Urothelium cell line (cell line): ENCODE measurements at places on chromosomes 16 and 17.

DNA sequence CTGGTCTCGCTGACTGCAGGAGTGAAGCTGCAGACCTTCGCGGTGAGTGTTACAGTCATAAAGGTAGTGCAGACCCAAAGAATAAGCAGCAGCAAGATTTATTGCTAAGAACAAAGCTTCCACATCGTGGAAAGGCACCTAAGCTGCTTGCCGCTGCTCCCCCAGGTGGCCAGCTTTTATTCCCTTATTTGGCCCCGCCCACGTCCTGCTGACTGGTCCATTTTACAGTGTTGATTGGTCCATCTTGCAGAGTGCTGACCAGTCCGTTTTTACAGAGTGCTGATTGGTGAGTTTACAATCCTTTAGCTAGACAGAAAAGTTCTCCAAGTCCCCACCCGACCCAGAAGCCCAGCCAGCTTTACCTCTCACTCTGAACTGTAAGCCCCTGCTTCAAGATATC is 227.8 kb downstream of the ABCC12 start:
- DNase-seq, result no peak

- peak; percentile 4 for DNase-seq
Measured at GRCh38 chr16:24980077-24980793, 34.9 kb downstream of the ARHGAP17 start.

GRCh38 chr16:22675745-22676540 is 138.0 kb upstream of the HS3ST2 start:
- no peak for DNase-seq

- DNase-seq, result no peak
Measured at GRCh38 chr16:10253409-10253808, 71.2 kb upstream of the GRIN2A start.

DNA sequence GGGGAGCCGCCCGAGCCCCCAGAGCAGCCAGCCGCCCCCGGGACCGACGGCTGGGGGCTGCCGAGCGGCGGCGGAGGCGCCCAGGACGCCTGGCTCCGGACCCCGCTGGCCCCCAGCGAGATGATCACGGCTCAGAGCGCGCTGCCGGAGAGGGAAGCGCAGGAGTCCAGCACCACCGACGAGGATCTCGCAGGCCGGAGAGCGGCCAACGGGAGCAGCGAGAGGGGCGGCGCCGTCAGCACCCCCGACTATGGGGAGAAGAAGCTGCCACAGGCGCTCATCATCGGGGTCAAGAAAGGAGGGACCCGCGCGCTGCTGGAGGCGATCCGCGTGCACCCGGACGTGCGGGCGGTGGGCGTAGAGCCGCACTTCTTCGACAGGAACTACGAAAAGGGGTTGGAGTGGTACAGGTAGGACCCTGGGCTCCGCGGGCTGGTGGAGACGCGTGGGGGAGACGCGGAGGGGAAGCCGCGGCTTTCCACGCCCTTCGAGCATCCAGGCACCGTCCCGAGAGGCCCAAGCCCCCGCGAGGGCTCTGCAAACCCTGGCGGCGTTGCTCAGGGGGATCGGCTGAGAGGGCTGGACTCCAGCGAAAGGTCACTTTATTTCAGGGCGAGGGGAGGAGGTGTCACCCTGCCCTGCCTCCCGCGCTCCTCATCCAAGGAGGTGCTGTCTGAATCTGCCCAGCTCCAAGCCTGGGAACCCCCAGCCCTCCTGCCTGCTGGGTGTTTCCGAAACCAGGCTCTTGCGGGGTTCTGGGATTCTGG is 1.2 kb downstream of the HS3ST4 start:
- DNase-seq, result no peak

- no peak for DNase-seq
Measured at GRCh38 chr16:27242868-27243590, 25.5 kb downstream of the NSMCE1 start.

DNA sequence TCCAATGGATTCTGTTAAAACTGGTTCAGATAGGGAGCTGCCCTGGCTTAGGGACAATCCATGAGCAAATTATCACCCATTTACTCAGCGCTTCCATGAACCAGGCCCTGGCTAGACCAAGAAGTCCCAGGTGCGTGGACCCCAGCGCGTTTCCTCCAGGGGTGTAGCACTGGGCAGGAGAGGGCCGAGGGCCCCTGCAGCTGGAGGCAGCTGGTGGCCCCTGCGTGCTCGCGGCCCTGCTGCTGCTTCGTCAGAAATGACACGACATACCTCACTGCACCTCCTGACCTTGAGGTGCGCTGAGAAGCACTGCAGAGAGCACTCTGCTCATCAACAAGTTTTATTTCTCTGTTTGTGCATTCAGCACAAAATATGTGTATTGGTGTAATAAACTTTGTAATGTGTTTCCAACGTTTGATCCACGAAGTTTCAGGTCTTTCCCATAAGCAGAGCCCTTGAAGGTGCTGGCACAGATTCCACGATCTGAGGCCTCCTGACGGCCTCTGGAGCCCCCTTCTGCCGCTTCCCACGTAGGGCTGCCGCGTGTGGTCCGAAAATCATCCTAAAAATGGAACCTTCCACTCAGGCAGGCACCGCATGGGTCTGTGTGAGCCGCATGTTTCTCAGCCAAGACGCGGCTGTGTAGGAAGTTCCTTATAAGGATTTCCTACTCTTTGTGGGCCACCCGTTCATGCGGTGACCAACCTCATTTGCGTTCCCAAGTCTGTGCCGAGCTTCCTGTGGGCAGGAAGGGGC is 50.8 kb upstream of the ZCCHC14 start:
- no peak for DNase-seq

- DNase-seq, result no peak
Measured at GRCh38 chr17:42380935-42381334, 7.3 kb downstream of the STAT3 start.

GRCh38 chr16:11066261-11066870 is 122.0 kb downstream of the CLEC16A start:
- DNase-seq, result no peak

- no peak for DNase-seq
Measured at GRCh38 chr17:39186481-39187002, 10.9 kb downstream of the CACNB1 start.

DNA sequence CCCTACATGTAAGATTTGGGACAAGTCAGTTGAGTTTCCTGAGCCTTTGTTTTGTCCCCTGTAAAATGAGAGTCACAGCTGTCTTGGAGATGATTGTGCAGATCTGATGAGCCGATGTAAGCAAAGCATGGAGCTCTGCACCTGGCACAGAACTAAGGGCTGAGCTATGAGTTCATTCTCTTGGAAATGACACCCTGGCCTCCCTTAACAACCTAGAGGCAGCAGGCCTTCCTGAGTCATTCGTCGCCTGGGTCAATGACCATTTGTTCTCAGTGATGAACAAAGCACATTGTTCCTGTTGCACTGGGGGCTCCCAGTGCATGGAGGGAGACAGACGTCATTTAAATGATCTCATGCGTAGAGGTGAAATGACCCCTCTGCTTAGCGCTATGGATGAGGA is 62.8 kb upstream of the GCSH start:
- DNase-seq, result peak; percentile 53

DNA sequence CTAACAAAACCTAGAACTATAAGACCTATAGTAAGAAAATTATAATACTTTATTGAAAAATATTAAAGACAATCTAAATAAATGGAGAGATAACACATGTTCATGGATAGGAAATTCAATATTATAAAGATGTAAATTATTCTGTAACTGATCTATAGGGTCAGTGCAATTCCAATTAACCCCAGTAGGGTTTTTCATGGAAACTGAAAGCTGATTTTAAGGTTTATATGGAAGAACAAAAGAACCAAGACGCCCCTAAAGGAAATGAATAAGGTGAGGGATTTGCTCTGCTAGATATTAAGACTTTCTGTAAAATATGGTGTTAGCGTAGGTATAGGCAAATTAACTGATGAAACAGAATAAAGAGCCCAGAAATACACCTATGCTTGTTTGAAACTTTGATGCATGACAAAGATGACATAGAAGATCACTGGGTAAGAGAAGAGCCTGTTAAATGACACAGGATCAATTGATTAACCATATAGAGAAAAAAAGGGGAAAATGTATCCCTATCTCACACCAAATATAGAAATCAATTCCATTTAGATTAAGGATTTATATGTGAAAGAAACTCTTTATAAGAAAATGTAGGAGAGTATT is 3.0 kb downstream of the ICAM2 start:
- DNase-seq, result no peak

GRCh38 chr17:80633994-80634566 is 89.4 kb downstream of the RPTOR start:
- no peak for DNase-seq

DNA sequence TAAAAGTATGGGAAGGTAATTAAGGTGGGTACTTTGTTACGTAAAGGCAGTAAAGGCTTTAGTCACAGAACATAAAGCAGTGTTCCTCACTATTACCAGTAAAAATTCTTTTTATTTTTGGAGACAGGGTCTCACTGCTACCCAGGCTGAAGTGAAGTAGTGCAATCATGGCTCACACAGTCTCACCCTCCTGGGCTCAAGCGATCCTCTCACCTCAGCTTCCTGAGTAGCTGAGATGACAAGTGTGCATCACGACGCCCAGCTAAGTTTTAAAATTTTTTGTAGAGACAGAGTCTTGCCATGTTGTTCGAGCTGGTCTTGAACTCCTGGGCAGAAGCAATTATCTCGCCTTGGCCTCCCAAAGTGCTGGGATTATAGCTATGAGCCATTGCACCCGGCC is 80.5 kb downstream of the CREBBP start:
- no peak for DNase-seq

GRCh38 chr17:13558588-13558987 is 43.1 kb downstream of the HS3ST3A1 start:
- no peak for DNase-seq

GRCh38 chr17:27453471-27453870 is 2.8 kb upstream of the KSR1 start:
- no peak for DNase-seq

GRCh38 chr16:2690852-2691251 is 8.5 kb downstream of the KCTD5 start:
- no peak for DNase-seq
